ENCODE measurements at places on chromosomes 3 and 15. TPM values are rescaled to one million over a fixed set of nuclear protein-coding genes. Genes with fewer than 3 reads are reported as not detected.

GRCh38 chr15:38554354-38554753, 10.3 kb downstream of the RASGRP1 start:
- DNase-seq: no peak

GRCh38 chr3:175150812-175151401, 291.8 kb downstream of the NAALADL2 start:
- DNase-seq: no peak

DNA sequence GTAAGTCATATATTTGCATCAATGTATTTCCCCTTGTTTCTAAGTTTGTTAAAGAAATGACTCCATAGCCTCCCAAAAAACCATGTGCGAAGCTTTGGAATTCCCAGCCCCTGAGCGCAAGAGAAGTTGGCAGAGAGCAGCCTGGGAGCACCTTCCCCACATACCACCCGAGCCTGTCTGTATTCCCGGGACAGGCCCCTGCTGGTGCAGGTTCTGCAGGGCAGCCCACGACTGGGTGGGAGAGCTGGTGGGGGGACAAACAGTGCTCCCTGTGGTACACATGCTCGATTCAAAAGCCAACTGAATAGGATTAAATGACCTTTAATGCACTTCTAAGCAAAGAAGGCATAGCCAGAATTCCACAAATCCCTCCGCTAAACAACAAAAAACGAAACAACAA, 74.6 kb upstream of the SNRPA1 start:
- no peak for DNase-seq

The TMEM40 gene
- 4.5 TPM for total RNA-seq

GRCh38 chr3:4047366-4047765, 248.1 kb downstream of the LRRN1 start:
- DNase-seq: no peak

The SCAANT1 gene
- total RNA-seq: not detected

DNA sequence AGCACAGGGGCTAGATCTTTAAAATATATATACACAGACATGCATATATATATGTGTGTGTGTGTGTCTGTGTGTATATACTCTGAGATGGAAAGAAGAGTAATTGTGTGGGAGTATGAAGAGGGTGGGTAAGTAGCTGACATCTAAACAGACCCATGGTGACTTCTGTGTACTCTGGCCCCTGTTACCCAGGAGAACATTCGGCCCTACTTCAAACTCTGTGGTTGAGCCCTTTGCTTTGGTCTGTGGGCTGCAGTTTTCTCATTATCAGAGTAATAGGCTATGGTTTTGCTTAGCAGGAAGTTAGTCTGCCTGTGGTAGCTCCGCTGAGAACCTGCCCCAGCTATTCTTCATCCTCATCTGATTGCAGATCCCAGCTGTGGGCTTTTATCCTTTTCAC, 141.4 kb downstream of the RBPMS2 start:
- no peak for DNase-seq

- DNase-seq: peak; percentile 63
Observed at GRCh38 chr3:45547764-45548680, 46.5 kb upstream of the LIMD1 start.

- DNase-seq: no peak
Observed at GRCh38 chr3:143998266-143998665, 26.6 kb downstream of the DIPK2A start.

DNA sequence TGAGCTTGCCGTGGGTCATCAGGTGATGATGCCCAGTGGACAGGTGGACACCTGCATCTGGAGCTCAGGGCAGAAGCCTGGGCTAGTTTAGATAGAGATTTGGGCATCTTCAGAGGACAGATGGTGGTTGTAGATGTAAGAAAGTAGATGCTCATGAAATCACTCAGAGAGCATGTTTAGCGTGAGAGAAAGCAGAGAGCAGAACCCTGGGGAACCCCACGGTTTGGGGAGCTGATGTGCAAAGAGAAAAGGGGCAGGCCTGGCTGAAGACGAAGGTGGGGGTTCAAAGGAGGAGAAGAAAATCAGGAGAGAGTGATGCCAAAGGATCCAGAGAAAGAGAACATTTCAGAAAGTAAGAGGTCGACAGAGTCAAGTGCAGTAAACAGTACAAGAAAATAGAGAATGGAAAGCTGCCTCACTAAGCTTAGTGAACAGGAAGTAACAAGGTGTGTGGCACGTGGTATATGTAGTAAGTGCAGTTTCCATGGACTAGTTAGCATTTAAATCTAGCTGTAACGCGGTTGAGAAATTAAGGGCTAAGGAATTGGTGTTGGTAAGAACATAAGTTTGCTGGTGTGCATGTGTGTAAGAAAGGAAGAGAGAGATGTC, 13.5 kb downstream of the TIGIT start:
- no peak for DNase-seq

- no peak for DNase-seq
Observed at GRCh38 chr3:185789134-185789533, 35.7 kb downstream of the IGF2BP2 start.

The GATM gene
- 9.3 TPM for total RNA-seq

The TNK2 gene
- total RNA-seq: 33.2 TPM

The DCP1A gene
- 17.3 TPM for total RNA-seq

DNA sequence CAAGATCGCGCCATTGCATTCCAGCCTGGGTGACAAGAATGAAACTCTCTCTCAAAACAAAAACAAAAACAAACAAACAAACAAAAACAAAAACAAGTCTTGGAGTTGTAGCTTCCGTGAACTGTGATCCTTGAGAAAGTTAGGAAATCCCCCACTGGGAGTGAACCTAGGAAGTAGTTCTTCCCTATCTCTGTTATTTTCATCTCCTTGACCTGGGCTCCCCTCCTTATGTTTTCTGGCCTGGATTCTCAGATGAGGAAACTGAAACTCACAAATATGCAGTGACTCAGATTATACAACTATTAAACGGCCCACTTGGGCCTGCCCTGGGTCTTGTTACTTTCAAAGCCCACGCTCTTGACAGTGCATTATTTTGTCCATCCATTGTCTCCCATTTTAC, 29.7 kb downstream of the SAXO2 start:
- DNase-seq: no peak

- DNase-seq: no peak
Observed at GRCh38 chr3:151544164-151544548, 83.3 kb upstream of the IGSF10 start.

DNA sequence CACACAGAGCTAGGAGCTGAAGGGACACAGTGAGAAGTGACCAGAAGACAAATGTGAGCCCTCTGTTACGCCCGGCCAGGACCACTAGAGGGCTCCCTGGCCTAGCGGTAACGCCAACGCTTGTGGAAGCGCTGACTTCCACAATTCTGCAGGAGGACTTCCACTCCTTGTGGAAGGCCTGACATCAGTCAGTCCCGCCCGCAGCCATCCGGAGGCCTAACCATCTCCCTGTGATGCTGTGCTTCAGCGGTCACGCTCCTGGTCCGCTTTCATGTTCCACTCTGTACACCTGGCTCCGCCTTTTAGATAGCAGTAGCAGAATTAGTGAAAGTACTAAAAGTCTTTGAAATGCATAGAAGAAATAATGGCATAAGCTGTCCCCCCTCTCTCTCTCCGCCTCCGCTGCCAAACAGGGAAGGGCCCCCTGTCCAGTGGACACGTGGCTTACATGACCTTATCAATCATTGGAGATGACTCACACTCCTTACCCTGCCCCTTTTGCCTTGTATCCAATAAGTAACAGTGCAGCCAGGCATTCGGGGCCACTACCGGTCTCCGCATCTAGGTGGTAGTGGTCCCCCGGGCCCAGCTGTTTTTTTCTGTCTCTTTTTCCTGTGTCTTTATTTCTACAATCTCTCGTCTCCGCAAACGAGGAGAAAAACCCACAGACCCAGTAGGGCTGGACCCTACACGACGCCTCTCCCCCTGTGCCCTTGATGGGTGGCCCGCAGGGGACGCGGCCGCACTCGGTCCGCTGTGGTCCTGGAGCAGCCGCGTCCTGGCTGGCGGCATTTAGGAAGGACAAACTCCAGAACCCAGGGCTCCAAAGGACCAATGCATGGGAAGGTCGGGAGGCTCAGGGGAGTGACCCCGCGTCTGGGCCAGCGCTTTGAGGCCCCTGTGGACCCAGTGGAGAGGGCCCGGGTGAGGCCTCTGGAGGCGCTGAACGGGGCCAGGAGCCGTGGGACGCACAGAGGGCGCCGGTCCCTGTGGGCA, 27.0 kb upstream of the RPL32 start:
- DNase-seq: peak; percentile 84

The SYNPR gene
- 0.93 TPM for total RNA-seq

- no peak for DNase-seq
Observed at GRCh38 chr3:100899440-100900091, 93.7 kb downstream of the ABI3BP start.

The CHRD gene
- total RNA-seq: 6.5 TPM

The CCDC54 gene
- not detected for total RNA-seq

GRCh38 chr3:143786219-143787191, 61.8 kb downstream of the SLC9A9 start:
- DNase-seq: peak; percentile 48

DNA sequence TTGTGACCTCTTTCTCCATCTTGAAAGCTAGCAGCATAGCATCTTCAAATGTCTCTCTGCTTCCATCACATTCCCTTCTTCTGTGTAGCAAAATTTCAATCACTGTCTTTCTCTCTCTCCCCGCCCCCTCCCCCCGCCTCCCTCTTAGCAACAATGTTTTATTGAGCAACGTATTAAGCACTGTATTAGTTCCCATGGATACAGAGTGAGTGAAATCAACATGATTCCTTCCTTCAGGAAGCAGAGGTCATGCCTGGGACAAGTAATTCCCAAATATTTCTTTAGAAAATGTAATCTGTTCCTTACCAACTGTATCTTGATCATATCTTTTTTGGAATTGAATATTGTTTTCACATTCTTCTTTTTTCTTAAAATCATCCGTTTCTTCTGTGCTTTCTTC, 373.7 kb upstream of the NECTIN3 start:
- DNase-seq: no peak

The MAP6D1 gene
- total RNA-seq: 2.4 TPM

The BNC1 gene
- total RNA-seq: 0.11 TPM

The CCDC39 gene
- not detected for total RNA-seq

- no peak for DNase-seq
Observed at GRCh38 chr3:155404486-155404885, 111.0 kb upstream of the STRIT1 start.

The DPP8 gene
- 39.9 TPM for total RNA-seq

DNA sequence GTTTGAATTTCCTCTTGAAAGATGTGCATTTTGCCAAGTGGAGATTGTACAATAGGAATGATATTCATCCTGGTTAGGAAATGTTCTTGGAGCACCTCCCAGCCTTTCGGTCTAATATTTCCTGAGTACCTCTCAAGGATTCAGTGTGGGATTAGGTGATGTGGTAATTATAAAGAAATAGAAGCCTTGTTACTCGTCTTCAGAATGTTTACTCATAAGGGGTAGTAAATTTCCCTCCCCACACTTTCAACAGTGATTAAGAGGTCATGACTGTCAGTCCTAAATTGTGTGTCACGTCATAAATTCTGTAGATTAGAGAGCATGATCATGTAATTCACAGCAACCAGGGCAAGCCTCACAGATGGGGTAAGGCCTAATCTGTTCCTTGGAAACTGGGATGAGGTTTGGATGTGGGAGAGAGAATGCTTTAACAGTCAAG, 633.1 kb upstream of the TBL1XR1 start:
- no peak for DNase-seq

GRCh38 chr15:31453558-31454318, 127.1 kb downstream of the KLF13 start:
- no peak for DNase-seq

- peak; percentile 28 for DNase-seq
Observed at GRCh38 chr15:63156755-63157117, 541 bp downstream of the RPS27L start.

DNA sequence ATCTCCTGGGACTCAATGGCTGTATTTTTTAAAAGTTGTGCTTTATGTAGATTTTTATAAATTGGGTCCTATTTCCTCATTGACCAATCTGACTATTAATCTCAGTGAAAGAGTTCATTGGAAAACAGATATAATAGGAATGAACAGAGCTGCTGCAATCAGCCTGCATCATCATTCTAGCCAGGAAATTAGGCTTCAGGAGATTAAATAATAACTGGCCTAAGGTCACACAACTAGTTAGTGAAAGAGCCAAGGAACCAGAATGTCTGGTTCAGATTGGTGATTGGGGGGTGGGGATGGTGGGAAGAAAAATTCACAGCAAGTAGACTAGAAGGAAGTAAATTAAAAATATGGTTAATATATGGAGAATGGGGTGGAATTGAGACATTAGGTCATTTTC, 180.9 kb upstream of the ROPN1 start:
- DNase-seq: no peak

DNA sequence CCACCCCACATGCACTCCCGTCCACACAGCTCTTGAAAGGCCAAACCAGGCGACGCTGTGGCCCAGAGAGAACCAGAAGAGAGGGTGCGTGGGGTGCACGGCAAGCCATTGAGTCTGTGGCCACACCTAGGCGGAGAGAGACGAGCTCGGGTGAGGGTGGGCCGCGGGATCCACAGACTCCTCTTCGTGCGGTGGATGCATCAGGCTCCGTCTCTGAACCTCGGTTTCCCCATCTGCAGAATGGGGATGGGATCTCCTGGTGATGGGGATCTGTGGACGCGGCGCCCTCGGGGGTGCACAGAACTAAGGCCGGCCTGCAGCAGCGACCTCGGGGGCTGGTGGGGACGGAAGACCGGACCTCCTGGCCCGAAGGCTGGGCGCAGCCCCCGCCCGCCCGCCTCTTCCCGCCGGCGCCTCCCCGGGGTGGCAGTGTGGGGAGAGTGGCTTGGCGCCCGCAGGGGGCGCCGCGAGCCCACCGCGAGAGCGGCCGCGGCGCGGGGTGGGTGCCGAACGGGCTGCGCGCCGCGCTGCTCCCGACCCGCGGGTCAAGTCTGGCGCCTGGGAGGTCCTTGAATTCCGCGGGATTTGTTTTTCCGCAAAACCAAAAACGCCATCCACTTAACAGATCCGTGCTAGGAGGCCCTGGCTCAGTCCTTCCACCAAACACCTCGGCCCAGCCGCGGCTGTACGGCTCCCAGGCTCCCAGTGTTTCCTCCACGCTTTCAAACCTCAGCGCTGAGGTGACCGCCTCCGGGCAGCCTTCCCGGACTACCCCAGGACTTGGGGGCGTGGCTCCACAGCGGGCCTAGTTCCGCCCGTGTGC, 13.2 kb upstream of the ADPGK start:
- peak; percentile 44 for DNase-seq

The PP2D1 gene
- total RNA-seq: not detected

GRCh38 chr3:180335050-180335449, 266.9 kb upstream of the TTC14 start:
- no peak for DNase-seq

- DNase-seq: peak; percentile 82
Observed at GRCh38 chr15:81133782-81134461, at the start of gene CFAP161. CFAP161 (plus strand) TSS chr15:81134270; CDS start chr15:81134330, 60 bp downstream.

The ABTB1 gene
- 29.9 TPM for total RNA-seq

DNA sequence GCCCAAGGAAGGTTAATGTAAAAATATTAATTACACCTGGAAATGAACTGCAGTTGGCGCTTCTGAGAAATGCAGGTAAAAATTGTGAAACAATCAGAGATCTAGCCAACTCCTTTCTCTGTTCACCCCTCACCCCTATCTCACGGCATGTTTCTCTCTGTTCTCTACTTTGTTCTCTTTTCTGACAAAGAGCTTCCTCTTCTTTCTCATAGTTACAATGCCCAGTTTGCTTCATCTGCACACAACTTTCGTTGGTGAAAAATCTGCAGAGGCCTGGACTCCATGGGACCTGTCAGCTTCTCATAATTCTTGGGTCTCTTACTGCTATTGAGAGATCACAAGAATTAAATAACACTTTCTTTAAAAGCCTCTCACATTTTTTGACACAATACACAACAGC, 212.9 kb upstream of the LRRN1 start:
- no peak for DNase-seq
